ENCODE measurements at places on chromosomes 12 and 14.

GRCh38 chr12:1277905-1278304, 286.9 kb downstream of the ERC1 start:
- DNase-seq, result no peak
- no peaks in the 10 kb centered on the region for H3K36me3 ChIP-seq
- H3K27me3 ChIP-seq, result no peaks in the 10 kb centered on the region
- no peaks in the 10 kb centered on the region for H3K4me1 ChIP-seq
- no peak overlapping the region for H3K4me3 ChIP-seq
- no peak overlapping the region for H3K27ac ChIP-seq

DNA sequence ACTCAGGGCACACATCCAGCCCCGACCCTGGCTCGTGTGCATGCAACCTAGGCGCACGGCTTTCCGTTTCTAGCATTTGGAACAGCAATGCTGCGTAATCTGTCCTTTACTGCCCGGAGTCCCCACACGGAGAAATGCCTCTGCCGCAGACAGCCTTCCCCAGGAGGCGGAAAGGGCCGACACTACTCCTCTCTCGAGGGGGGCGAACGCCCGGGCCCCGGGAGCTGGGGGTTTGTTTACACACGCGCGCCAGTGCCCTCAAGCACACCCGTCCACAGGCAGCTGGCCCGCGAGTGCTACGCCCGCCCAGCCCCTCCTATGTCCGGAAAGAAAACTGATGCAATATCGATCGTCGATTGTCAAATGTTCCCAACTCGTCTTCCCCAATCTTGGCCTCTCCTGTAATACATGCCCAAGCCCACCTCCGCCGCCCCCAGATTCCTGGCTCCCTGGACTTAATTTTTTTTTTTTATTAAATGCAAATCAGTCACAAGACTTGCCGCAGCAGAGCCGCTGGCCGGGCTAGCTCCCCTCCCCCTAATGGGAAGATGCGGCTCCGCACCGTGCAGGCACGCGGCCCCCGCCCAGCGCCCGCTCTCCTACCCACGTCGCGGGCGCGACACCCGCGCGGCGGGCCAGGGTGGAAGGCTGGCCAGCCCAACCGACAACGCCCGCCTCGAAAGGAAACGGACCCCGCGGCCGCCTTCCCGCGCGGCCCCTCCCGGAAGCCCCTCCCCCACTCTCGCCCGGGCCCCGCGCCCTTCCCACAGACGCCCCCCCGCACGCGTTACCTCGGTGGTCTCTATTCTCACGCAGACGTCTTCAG, 642 bp downstream of the SLC38A2 start:
- H3K27me3 ChIP-seq, result no peaks in the 10 kb centered on the region
- DNase-seq, result peak; percentile 42
- H3K4me3 ChIP-seq, result peak overlapping the region; percentile 82
- H3K27ac ChIP-seq, result peak overlapping the region; percentile 96

GRCh38 chr12:1691123-1692007, 495 bp downstream of the ADIPOR2 start:
- H3K36me3 ChIP-seq, result peaks cover 4% of the 10 kb centered on the region
- DNase-seq, result no peak
- peaks cover 3% of the 10 kb centered on the region for H3K4me1 ChIP-seq
- H3K27me3 ChIP-seq, result peaks cover 2% of the 10 kb centered on the region
- H3K4me3 ChIP-seq, result peak overlapping the region; percentile 73

- peaks cover 3% of the 10 kb centered on the region for H3K36me3 ChIP-seq
- no peak for DNase-seq
- H3K4me3 ChIP-seq, result peak overlapping the region; percentile 89
- peak overlapping the region; percentile 91 for H3K27ac ChIP-seq
- H3K4me1 ChIP-seq, result peaks cover 5% of the 10 kb centered on the region
Measured at GRCh38 chr12:62259631-62259992, 592 bp upstream of the USP15 start.

GRCh38 chr14:51484485-51484884, 167.2 kb upstream of the FRMD6 start:
- no peaks in the 10 kb centered on the region for H3K36me3 ChIP-seq
- no peak overlapping the region for H3K4me3 ChIP-seq
- DNase-seq, result no peak
- H3K4me1 ChIP-seq, result no peaks in the 10 kb centered on the region

DNA sequence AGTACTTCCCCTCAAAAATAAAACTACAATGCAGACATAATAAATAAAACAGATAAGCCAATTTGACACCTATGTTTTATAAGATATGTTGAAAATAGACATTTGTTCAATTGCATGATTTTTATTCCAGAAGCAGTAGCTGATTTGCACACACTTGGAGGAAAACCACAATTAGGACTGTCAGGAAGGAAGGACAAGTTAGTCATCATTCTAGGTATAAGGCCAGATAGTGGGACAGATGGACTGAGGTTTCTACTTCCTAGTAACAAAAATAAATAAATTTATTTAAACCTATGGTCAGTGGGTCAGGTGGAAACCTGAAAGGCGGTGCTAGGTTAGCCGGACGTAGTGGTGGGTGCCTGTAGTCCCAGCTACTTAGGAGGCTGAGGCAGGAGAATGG, 141.8 kb upstream of the RASSF8 start:
- H3K36me3 ChIP-seq, result no peaks in the 10 kb centered on the region
- H3K4me3 ChIP-seq, result no peak overlapping the region
- no peak overlapping the region for H3K27ac ChIP-seq
- peaks cover 2% of the 10 kb centered on the region for H3K4me1 ChIP-seq

DNA sequence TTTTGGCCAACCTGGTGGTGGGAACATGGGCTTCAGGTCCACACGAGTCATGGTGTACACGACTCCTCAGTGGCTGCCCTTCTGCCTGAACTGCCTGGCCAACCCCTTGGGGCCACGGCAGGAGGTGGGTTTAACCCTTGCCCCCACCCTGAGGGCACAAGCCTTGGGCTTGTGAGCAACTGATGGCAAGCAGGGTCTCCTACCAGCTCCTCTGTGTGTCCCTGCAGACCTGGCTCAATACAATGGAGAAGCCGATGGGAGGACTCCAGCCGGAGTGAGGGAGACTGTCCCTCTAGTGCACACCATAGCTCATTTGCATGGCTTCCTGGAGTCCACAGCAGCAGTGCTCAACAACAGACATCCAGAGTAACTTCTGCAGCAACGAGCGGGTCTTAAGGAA, 28.0 kb downstream of the JAG2 start:
- H3K27ac ChIP-seq, result no peak overlapping the region
- H3K27me3 ChIP-seq, result no peaks in the 10 kb centered on the region
- no peak for DNase-seq
- peaks cover 69% of the 10 kb centered on the region for H3K36me3 ChIP-seq
- no peak overlapping the region for H3K4me3 ChIP-seq
- no peaks in the 10 kb centered on the region for H3K4me1 ChIP-seq

- H3K4me3 ChIP-seq, result no peak overlapping the region
- H3K4me1 ChIP-seq, result no peaks in the 10 kb centered on the region
- H3K36me3 ChIP-seq, result no peaks in the 10 kb centered on the region
- H3K27ac ChIP-seq, result no peak overlapping the region
Measured at GRCh38 chr14:73424453-73424852, 33.9 kb downstream of the NUMB start.

DNA sequence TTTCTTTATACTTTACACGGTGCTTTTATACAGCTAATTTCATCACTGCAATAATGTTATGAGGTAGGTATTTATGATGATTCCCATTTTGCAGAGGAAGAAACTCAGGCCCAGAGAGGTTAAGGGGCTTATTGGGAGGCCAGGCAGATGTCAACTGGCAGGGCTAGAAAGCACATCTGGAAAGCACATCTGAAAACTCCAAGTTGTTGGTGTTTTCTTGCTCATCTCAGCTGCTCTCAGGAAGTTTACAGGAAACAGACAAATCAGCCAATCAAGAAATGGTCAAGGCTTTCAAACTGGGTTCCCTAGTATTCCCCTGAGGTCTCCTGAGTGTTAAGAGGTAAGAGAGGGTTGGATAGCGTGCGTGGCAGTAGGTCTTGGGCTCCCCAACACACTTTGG, 124.1 kb upstream of the MED13L start:
- peaks cover 4% of the 10 kb centered on the region for H3K4me1 ChIP-seq
- H3K4me3 ChIP-seq, result no peak overlapping the region
- DNase-seq, result no peak
- no peaks in the 10 kb centered on the region for H3K36me3 ChIP-seq
